Urinary bladder (tissue), 4 donors: ENCODE measurements at places on chromosomes 5 and 9. TPM values are rescaled to one million over a fixed set of nuclear protein-coding genes. Genes with fewer than 3 reads are reported as not detected.

ANKRD20A1 gene
- 1.6 TPM for total RNA-seq

DNA sequence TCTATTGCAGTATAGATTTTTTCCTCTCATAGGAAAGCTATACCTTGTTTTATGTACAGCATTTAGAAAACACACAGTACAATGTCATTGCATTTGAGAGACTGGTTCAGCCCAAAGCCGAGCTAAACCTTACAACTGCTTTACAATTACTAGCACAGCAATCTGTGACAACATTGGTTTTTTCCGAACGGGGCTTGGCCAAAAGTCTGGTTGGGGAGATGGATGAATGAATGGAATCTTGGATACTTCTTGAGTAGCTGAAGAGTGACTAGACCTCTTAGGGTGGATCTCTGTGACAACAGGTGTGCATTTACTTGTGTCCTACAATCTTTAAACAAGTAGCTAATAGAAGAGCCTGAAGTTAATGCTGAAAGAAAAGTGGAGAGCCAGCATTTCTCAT, 1.2 kb downstream of the SGCD start:
- no peak for DNase-seq

GRCh38 chr9:134376386-134377142, 50.3 kb downstream of the RXRA start:
- DNase-seq, result no peak

- no peak for DNase-seq
These were observed 182.1 kb downstream of the DMRT2 start for GRCh38 chr9:1231998-1232919.
